CD4-positive, CD25-positive, alpha-beta regulatory T cell (primary cell): ENCODE measurements at places on chromosomes 3 and 15.
A peak's percentile ranks its signal among the peaks of the same experiment; 100 is the strongest.

DNA sequence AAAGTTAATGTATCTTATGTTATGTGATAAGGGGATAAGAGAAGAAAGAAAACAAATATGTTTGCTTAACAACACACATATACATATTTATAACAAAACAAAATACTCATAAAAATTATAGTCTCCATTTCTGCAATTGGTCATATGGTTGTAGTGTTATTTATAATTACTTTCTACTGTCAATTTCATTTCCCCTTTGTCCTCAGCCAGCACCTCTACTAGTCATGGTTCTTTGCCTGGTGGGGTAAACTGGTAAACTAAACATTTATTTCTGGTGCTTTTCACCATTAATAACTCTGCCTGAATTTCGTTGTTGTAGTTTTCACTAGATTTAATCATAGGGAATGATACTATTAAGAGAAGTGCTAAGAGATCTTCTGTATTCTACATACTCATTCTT lies 88.0 kb upstream of the ALCAM start:
- DNase-seq: no peak

DNA sequence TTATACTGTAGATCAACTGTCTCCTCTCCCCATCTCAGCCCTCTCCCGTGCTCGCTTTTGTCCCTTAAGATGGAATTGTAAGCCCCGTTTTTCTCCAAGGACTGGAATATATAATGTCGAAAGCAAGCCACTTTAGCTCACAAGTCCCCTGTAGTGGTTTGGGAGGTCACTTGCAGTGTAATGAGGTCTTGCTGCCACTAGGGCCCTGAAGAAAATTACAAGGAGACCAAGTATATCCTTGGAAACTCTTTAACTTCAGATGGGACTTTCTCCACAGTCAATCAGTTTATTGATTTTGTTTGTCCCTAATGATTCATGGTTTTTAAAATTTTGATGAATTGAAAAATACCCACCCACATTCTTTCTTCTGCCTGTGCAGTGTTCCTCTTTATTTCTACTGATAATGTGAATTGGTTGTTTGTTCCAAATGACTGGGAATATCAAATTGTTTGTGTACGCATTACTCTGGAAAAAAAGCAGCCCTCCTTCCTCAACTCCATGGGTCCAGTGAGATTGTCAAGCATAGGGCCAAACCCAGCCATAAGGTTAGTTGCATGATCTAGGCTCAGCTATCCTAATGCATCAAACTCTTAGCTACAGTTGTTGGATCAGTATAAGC lies 294.8 kb downstream of the MCTP2 start:
- DNase-seq: no peak

GRCh38 chr3:136862617-136863322 lies 762 bp downstream of the NCK1 start:
- peak; percentile 66 for DNase-seq

DNA sequence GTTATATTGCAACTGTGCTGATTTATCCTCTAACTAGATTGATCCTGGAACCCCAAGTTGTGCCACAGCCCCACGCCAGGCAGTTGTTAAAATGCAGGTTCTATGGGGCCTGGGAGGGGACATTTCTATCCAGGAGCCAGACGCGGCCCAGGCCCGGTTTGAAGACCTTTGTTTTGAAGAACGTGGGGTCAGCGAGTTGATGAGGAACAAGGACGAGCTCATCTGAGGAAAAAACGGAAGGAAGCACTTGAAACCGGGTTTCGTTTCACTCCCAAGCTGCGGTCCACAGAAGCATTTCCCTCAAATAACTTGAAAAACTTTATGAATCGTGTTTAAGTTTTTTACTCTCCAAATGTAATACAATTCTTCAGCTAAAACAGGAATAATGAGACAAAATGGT lies 76.4 kb downstream of the CHSY1 start:
- DNase-seq: no peak

GRCh38 chr3:24506966-24507775 lies 12.5 kb upstream of the THRB start:
- DNase-seq: no peak

- DNase-seq: no peak
Observed at GRCh38 chr15:38868326-38869114, 303.9 kb upstream of the RASGRP1 start.

GRCh38 chr3:13158871-13159270 lies 85.6 kb upstream of the IQSEC1 start:
- no peak for DNase-seq

DNA sequence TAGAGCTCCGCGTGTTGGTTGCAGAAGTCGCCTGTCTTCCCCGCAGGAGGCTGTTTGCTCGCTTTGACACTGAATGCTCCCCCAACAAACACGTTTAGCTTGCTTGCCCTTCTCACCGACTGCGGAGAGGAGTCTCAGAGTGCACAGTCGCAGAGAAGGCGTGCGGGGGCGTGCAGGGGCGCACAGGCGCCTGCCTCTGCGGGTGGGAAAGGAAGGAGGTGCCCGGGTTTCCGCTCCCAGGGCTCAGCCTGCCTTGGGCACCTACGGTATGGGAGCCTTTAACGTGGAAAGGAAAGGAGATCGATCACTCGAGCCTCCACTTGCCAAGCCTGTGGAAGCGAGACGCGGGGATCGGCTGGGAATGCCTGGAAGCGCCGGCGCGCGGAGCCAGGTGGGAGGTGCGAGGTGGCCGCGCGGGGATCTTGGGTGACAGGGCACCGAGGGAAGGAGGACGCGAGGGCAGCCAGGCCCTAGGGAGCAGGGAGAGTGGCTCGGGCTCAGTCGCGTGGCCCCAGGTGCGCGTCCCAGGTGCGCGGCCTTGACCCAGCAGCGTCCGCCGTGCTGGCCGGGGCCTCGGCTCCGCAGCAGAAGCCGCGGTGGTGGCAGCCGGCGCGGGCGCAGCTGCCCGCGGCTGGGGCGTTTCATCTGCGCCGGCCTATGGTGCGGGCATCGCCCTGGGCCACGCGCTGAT lies at the start of gene FAN1:
FAN1 (plus strand) TSS at position 419 of the 691 bp plus-strand sequence. CDS start 749 bp downstream, outside the sequence.
- DNase-seq: peak; percentile 60

DNA sequence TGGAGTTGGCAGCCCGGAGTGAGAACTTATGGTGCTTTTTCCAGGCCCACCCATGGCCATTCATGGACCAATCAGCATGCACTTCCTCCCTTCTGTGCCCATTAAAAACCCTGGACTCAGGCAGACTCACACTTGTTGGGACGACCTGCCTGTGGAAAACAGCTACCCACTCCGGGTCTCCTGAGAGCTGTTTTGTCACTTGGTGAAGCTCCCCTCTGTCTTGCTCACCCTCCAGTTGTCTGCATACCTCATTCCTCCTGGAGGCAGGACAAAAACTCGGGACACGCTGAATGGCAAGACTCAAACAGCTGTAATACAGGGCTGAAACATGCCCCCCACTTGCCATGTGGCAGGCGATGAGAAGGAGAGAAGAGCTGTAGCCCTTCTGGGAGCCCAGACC lies 35.2 kb downstream of the ROPN1B start:
- no peak for DNase-seq

DNA sequence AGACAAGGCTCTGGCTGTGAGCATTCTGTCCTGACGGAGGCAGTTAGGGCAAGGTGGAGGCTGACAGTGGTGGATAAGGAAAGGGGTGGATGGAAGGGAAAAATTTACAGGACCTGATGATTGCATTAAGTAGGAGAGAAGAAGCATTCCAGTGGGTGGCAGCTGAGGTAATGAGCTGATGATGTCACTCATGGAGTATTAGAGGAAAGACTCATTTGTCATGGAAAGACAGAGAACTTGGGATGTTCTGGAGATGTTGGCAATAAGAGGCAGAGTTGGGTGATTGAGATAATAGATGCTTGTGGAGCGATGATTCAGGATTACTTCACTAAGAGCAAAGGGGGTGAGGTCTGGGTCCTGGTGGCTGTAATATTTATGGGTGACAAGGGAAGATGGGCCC lies 63.6 kb upstream of the SCN5A start:
- DNase-seq: no peak

DNA sequence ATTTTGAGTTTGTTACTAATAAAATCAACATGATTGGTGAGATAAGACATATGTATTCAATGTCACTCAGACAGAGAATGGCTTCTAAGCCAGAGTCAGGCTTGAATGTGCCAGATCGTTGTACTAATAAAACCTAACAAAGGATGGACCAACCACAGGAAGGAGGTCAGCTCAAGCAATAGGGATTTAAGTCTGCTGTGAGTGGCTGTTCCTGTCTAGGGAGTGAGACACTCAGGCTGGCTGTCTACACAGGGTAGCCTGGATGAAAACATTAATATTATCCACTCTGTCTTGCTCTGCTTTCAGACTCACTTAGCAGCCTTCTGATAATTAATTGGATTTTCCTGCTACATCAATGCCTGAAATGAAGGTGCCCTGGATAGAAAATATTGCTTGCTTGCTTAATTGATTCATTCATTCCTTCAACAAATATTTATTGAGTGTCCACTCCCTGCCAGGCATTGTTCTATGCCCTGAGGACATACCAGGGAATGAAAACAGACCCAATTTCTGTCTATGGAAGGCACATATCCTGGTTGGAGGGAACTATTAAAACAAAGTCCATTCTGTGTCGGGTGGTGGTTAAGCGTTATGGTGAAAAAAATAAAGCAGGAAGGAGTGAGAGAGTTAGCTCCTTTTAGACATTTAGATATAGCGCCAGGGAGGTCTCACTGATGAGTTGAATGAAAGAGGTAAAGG lies 239.4 kb downstream of the CHST2 start:
- DNase-seq: no peak

- no peak for DNase-seq
Observed at GRCh38 chr3:158560979-158561378, 10.0 kb upstream of the MLF1 start.

DNA sequence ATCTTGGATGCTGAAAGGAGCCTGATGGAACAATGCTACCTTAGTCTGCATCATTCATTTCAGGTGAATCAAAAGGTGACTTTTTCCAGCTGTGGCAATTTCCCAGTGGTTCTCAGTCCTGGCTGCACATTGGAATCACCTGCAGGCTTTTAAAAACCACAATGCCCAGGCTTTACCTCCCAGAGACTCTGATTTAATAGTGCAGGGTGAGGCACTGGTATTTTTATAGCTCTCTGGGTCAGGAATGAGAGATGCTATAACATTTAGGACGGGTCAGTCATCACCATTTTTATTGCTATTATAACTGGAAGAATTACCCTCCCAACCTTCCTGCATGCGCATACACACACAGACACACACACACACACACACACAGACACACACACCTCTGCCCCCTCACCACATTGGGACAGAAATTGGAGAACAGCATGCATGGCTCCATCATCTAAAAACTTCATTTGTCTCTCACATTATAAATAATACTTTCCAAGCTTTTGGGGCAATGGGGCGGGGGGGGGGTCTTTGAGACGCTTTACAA lies 41.1 kb downstream of the LARP6 start:
- DNase-seq: no peak

- DNase-seq: no peak
Observed at GRCh38 chr15:101213147-101213546, 38.7 kb downstream of the CHSY1 start.

DNA sequence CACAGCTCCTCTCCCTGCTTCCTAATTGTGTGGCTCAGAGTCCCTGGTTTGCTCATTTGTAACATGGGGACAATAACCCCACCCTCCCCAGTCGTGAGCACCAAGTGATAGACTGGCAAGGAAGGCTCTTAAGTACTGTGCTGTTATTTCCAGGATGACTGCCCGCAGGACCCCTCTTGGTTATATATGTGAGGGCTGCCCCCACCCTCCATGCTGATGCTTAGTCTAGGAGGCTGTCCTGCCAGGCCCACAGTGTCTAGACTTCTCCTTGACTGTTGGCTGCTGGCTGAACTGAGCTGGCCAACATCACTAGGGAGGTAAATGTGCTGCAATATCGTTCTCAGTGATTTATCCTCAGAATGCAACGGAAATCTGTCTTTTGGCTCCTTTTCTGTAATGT lies 45.1 kb downstream of the RAB11A start:
- DNase-seq: no peak

DNA sequence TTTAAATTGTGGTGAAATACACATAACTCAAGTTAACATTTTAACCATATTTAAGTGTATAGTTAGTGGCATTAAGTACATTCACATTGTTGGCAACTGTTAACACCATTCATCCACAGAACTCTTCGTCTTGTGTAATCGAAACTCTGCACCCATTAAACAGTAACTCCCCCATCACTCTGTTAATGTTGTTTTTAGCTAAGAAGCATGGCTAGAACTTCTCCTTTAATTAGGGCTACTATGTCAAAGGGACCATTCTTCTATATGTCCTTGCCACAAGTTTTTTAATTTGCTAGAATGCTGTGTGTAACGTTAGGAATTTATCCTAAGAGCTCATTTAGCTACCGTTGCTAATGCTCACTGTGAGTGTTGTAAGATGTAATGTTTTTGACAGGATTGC lies 60.6 kb downstream of the MAP2K5 start:
- DNase-seq: no peak

DNA sequence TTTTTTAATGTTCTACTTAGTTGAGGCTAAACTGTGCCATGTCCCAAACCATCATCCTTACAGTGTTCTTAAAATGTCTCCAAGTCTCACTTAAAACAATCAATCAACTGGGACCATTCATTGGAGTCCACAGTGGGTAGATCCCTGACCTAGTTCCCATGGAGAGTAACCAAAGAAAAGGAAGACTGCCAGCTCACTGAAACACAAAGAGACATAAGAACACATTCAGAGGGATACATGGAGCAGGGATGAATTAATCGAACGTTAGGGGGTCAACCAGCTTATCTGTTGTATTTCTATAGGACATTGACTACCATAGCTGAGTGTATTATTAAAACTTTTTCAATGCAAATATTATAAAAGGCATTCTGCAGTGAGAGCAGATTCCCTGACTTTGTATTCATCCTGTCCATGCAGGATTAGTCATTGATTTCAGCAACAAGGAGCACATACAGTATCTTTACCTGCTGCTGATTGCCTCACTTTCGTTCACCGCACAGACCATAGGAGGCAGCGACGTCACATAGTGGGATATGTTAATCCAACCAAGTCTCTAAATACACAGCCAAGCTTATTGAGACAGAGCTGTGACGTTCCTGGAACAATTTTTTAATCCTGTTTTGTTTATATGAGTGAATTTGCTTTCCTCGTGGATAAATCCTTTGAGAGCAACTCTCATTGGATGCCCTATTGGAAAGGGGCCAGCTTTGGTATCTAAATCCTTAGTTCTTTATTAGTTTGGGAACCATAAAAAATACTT lies 364.9 kb upstream of the RBMS3 start:
- no peak for DNase-seq

- no peak for DNase-seq
Observed at GRCh38 chr15:98801234-98801561, 152.9 kb downstream of the IGF1R start.

DNA sequence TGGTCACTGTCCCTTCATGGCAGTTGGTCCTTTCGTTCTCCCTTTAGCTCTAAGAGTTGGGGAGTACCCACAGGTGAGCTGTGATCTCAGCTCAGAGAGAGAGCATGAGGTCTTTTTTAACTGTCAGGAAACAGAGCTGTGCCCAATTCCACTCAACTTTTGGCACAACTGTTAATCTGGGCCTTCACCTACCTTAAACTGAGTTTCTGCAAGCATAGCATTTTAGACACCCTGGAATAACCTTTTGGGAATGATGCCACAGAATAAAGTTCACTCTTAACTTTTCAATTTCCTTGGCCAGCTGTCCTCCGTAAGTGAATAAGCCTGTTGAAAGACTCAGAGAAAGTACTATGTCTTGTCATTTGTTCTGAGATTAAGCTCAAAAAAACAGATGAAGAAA lies 35.9 kb downstream of the TUBGCP4 start:
- no peak for DNase-seq
